ENCODE measurements at places on chromosomes 1 and 21.

DNA sequence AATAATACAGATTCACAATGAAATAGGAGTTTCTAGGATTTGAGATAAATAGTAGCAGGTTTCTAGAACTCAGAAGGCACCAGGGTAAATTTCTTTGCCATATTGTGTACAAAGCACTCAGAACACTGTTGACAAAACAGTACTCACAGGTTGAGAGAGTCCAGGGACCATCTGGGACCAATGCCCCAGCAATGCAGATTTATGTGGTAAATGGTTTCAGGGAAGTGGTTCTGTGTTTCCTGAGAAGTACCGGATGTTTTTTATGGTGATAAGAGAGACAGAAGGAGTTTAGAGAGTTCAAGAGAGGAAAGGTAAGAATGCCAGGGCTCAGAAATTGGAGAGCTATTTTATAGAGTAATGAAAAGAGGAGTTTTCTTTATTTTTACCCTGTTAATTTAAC is 29.6 kb upstream of the DIPK1A start:
- DNase-seq, result no peak

GRCh38 chr1:223772771-223773160 is 60.4 kb downstream of the CAPN2 start:
- DNase-seq, result no peak

GRCh38 chr1:47532921-47533792 is 95.3 kb downstream of the FOXD2 start:
- no peak for DNase-seq

DNA sequence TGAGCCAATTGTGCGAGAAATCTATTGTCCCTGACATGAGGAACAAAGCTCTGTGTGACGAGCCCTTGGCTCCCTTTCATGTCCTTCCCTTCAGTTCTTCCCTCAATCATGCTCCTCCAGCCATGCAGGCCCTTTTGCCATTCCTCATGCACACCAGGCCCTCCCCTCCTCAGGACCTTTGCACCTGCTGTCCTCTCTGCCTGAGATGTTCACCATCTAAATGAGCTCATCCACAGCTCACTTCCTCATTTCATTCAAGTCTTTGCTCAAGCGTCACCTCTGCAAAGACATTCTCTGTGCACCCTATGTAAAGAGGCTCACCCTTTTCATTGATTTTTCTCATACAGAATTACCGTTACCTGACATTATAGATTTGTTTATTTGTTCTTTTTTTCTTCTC is 43.7 kb downstream of the C8B start:
- no peak for DNase-seq

- DNase-seq, result no peak
Observed at GRCh38 chr1:43441166-43441893, 12.4 kb downstream of the HYI start.

GRCh38 chr1:153375511-153375910 is at the start of gene S100A12:
S100A12 (minus strand) TSS chr1:153375621; CDS start chr1:153374592, 1,029 bp downstream.
- no peak for DNase-seq

- no peak for DNase-seq
Observed at GRCh38 chr1:157982136-157982535, 11.3 kb upstream of the KIRREL1 start.

DNA sequence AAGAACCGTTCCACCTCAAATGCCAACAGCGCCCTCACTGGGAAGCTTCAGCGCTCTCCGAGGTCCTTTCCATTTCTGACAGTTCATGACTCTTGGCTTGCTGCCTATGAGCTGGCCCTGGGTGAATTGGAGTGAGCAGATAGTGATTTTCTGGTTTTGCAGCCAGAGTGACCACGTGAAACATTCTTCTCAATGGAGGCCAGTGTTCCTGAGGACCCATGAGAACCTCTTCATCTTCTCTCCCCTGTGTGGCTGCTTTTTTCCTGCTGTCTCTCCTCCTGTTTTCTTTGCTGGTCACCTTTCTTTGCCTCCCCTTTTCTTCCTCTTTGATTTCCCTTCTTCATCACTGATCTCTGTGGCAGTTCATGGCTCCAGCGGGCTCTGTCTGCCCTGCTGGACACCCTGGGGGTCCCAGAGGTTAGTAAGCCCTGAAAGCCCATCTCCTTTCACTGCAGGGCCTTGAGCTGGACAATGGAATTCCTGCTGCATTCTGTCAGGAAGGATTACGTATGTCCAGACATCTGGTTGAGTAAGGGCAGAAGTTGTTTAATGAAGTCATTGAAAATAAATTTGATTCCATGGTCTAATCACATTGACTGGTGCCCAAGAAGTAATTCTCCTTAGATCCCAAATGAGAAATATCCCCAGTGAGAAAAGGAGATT is 29.9 kb downstream of the VASH2 start:
- DNase-seq, result no peak

- no peak for DNase-seq
Observed at GRCh38 chr1:62912028-62912638, 128.2 kb downstream of the ATG4C start.

DNA sequence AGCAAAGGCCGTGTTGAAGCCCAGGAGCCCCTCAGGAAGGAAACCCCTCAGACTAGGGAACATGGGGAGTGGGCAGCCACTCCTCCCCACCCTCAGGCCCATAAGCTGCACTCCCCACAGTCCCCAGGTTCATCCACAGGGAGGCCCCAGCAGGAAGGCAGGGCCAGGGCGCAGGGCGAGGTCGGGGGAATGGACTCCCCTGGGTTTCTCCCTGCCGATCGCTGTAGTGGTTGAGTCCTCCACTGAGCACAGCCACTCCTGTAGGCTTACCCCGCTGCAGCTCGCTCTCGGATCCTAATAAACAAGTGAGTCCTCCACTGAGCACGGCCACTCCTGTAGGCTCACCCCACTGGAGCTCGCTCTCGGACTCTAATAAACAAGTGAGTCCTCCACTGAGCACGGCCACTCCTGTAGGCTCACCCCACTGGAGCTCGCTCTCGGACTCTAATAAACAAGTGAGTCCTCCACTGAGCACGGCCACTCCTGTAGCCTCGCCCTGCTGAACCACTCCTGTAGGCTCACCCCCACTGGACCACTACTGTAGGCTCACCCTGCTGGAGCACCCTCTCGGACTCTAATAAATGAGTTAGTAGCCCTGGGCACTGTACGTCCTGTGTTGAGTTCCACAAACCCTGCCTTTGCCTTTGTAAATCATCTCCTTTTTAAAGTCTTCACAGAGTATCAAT is 16.2 kb upstream of the COL18A1 start:
- no peak for DNase-seq

DNA sequence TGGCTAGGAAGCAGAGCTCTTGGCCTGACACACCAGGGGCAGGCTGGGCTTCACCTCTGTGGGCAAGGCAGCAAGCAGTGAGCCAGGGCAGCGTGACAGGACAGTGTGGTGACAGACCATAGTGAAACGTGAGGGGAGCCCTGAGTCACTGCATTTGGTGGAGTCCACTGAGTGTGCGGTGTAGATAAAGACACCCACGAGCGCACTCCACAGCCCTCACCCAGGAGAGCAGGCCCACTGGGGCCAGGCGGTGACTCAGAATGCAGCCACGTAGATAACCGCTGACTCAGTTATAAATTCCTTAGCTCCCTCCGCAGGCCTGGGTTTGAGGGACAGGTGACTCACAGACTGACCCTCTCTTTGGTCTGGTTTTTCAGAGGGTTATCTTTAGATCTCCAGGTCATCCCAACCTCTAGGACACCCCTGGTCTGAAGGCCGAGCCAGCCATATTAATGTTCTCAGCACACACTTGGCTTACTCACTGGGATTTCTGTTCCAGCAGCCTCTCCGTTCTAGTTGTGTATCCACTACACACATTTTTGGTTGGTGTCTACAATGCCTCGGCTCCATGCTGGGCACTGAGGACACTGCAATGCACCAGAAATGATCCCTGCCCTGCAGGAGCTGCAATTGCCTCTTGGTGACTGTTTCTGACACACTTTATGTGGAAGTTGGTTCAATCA is 90.2 kb upstream of the TSPAN2 start:
- DNase-seq, result no peak

DNA sequence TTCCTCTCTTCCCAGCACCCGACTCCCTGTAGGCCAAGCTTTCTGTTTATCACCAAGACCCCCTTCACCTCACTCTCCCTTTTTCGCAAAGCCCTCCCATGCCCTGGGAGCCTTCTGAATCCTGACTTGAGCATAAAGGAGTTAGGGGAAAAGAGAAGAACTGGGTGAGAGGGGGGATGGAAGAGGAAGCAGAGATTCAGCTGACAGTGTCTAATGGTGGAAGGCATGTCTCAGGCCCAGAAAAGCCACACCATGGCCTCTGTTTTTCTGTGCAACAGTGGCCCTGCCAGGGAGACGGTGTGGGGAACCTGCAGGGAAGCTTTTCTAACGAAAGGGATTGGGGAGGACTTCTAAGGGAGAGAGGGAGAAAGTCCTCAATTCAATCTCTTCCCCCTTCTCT is 32.9 kb upstream of the SLC30A1 start:
- DNase-seq, result no peak

- no peak for DNase-seq
Observed at GRCh38 chr1:23555986-23556634, 3.2 kb downstream of the ID3 start.

- DNase-seq, result no peak
Observed at GRCh38 chr1:208134491-208134890, 109.7 kb downstream of the PLXNA2 start.

DNA sequence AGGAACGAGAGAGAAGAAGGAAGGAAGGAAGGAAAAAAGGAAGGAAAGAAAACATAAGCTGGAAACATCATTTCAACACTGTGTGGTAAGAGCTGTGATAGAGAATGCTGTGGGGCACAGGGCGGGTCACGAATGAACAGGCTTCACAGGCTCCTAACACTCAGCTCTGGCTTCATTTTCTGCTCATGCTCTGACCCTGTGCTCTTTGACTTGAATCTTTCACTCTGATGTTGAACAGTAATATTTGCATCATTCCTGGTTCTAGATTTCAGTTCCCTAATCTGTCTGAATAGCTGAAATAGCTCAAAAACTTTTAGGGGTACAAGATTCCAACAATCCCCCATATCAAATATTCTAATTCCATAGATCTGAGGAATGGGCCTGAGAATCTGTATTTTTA is 207.3 kb downstream of the LHX8 start:
- no peak for DNase-seq

DNA sequence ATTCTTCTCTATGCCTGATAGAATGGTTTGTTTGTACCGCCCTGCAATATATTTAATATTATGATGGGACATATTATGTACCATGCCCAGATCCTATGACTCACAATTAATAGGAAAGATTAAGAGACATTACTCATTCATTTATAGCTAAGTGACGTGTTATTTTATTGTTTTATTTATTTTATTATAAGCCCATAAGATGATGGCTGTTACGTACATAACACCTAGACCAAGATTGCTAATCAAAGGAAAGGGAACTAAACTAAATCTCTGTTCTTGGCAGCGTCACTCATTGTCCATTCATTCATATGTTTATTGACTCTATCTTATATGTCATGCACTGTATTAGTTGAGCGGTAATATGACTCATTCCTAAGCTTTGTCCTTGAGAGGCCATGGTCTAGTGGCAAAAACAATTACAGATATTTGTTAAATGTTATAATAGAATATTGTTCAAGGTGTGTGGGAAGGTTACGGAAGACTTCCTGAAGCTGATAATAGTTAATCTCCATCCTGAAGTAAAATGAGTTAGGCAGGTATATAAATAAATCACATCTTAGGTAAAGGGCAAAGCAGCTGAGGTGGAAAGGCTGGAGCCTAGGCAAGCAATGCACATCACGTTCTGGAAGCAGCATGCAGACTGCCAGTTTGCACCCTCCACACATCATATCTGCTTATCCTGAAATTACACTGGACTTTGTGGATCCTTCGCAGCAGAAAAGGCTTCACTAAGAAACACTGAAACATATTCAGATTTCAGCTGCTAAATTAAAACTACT is 16.6 kb upstream of the CD55 start:
- DNase-seq, result no peak

- DNase-seq, result no peak
Observed at GRCh38 chr1:185292237-185292636, 24.8 kb downstream of the IVNS1ABP start.

- no peak for DNase-seq
Observed at GRCh38 chr1:14915356-14916054, 238.0 kb upstream of the TMEM51 start.

DNA sequence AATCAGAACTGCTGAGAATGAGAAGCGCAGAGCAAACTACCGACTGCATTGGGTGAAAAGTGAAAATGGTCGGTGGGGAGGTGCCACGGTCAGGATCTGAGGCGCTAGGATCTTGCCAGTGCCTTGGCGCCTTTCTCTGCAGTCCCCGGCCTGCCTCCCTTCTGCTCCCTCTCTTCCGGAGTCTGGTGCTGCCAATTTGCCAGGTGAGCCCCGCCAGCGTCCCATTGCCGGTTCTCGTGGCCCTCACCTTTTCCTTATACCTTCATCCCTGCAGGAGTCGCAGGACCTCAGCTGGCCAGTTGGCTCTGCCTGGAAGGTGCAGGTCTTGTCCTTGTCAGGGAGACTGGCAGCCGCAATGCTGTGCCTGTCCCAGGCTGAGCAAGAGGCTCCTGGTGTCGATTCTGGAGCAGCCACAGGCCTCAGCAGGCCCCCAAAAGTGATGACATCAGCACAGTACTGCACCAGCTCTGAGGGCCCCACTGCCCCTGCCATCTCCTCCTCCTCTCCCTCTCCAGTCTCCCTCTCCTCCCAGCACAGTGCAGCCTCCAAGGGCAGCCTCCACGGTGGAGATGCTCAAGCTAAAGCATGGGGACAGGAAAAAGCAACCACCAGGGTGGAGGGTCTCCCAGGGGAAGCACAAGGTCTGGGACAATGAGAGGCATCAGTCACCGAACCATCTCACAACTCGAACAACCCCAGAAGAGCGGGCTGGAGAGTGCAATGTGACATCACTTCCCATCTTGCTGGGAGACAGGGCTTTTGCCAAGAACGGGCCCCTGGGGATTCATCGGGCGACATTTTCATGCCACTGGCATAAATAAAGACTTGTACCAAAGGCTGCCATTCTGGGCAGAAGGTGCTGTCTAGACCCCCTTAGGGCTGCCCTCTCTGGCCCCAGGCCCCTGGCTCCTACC is 37.1 kb upstream of the H6PD start:
- no peak for DNase-seq

DNA sequence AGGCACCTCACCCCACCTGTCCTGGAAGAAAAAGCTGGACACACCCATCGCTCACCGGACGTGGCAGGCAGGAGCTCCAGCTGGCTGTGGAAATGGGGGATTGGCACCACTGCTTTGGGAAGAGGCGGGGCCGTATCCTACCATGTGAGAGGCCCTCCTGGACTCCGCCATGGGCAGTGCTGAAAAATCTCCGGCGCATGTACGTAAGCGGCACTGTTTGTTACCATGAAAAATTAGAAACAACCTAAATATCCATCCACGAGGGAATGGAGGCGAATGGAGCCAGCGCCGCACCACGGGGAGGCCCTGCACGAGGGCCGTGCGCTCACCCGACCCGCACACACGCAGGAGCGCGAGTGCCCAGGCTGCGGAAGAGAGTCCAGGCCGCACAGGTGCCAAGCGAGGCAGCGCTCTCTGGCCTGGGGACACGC is 3.1 kb downstream of the KRTAP10-8 start:
- no peak for DNase-seq

DNA sequence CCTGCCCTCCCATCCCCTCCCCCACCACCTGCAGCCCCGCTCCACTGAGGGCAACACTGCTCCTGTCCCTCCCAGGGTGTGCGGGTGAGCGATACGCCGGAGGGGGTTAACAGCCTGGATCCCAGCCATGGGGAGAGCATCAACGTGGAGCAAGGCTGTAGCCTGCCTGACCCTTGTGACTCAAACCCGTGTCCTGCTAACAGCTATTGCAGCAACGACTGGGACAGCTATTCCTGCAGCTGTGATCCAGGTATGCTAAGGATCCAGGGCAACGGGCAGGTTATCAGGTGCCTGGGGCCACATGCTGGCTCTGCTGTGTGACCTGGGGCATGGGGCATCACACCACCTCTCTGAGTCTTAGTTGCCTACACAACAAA is 15.0 kb downstream of the CELSR2 start:
- DNase-seq, result no peak

GRCh38 chr1:29698033-29698432 is 461.7 kb downstream of the PTPRU start:
- DNase-seq, result no peak

All from activated CD8-positive, alpha-beta memory T cell treated with anti-CD3 and anti-CD28 coated beads for 4 hours (primary cell).